ENCODE measurements at places on chromosomes 2 and 18. TPM values are rescaled to one million over a fixed set of nuclear protein-coding genes. Genes with fewer than 3 reads are reported as not detected.

Gene DPP4
- 26.4 TPM for total RNA-seq

Gene EHD3
- 0.60 TPM for total RNA-seq

Gene CYP27A1
- 0.18 TPM for total RNA-seq

Gene SMARCAL1
- 24.7 TPM for total RNA-seq

Gene NR4A2
- total RNA-seq = 57.6 TPM

Gene ACTG2
- 0.27 TPM for total RNA-seq
